ENCODE measurements at places on chromosomes 6 and 20. TPM values are rescaled to one million over a fixed set of nuclear protein-coding genes. Genes with fewer than 3 reads are reported as not detected.

GRCh38 chr6:20719980-20720379 is 185.7 kb downstream of the CDKAL1 start:
- no peak for DNase-seq
- H3K27ac ChIP-seq, result no peak overlapping the region
- H3K4me1 ChIP-seq, result no peaks in the 10 kb centered on the region
- no peaks in the 10 kb centered on the region for H3K27me3 ChIP-seq

DNA sequence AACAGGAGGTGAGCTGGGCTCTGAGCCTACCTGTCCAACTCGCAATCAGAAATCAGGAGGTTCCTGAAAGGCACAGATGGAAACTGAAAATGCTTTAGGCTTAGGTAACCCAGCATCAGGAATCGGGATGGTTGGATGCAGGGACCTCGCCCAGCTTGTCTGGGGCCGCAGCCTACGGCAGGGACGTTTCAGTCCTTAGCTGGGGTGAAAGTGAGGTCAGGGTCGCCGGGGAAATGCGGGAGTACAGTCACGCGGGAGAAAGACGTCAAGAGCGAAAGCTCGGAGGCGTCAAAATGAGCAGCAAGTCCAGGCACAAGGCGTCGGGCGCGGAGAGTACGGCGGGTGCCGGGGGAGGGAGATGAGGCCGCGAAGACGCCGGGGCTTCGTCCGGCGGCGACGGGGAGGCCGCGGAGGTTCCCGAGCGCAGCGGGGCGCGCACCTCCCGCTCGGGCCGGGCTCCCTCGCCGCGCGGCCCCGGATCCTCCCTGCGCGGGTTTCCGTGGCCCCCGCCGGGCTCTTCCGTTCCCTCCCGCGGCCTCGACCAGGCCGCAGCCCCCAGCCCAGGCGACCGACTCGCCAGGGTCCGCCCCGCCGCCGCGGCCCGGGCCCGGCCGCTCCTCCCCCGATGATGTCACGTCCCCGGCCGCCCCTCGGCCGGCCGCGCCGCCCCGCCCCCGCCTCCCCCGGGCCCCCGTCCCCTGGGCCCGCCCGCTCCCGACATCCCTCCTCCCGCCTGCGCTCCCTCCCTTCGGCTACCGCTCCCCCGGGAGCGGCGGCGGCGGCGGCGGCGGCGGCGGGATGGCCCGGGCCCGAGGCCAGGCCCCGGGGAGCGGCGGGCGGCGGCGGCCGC is at the start of gene EBF4:
TSS of gene EBF4 (plus strand) at position 745 of the 850 bp plus-strand sequence. CDS start 866 bp downstream, outside the sequence.
- H3K4me3 ChIP-seq, result peak within 1 kb of the TSS; percentile 31
- no peaks in the 10 kb centered on the region for H3K36me3 ChIP-seq
- DNase-seq, result peak; percentile 34
- no peaks in the 10 kb centered on the region for H3K4me1 ChIP-seq

- no peak overlapping the region for H3K4me3 ChIP-seq
- H3K27ac ChIP-seq, result no peak overlapping the region
- H3K36me3 ChIP-seq, result peaks cover 5% of the 10 kb centered on the region
- no peaks in the 10 kb centered on the region for H3K27me3 ChIP-seq
Observed at GRCh38 chr6:154848580-154848979, 115.4 kb downstream of the SCAF8 start.

GRCh38 chr6:157644043-157644810 is 178.8 kb upstream of the SNX9 start:
- DNase-seq, result peak; percentile 11
- H3K27me3 ChIP-seq, result no peaks in the 10 kb centered on the region
- H3K4me3 ChIP-seq, result no peak overlapping the region
- H3K27ac ChIP-seq, result no peak overlapping the region
- H3K36me3 ChIP-seq, result peaks cover 26% of the 10 kb centered on the region

GRCh38 chr20:34951652-34952051 is 4.0 kb downstream of the GSS start:
- H3K4me3 ChIP-seq, result no peak overlapping the region
- H3K4me1 ChIP-seq, result peaks cover 15% of the 10 kb centered on the region
- H3K27ac ChIP-seq, result no peak overlapping the region
- no peak for DNase-seq
- H3K36me3 ChIP-seq, result no peaks in the 10 kb centered on the region

DNA sequence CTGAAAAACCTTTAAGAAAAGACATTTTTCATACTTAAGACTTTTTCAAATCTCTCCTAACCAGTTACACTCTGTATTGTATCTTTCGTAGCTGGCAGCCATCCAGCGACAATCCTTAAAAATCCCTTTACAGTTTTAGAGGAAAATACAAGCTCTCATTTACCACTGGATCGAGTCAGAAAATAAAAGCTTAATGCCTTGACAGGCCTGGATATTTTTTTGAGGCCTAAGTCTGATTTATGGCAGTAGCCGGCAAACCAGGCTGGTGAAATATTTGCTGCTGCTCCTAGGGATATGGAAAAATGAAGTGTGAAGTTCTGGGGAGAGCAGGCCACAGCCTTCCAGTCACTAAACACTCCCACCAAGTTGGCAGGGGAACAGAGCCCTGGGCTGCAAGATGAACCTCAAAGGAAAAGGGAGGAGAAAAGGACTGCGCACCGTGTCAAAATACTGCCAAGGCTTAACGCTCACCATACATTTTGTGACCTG is 213.0 kb upstream of the SUPT3H start:
- H3K4me1 ChIP-seq, result peaks cover 8% of the 10 kb centered on the region
- H3K36me3 ChIP-seq, result no peaks in the 10 kb centered on the region
- no peak overlapping the region for H3K27ac ChIP-seq
- no peak overlapping the region for H3K4me3 ChIP-seq
- no peak for DNase-seq

GRCh38 chr6:130520801-130521200 is 155.0 kb downstream of the TMEM200A start:
- no peak for DNase-seq
- H3K4me3 ChIP-seq, result no peak overlapping the region
- H3K27me3 ChIP-seq, result no peaks in the 10 kb centered on the region
- H3K27ac ChIP-seq, result no peak overlapping the region

DNA sequence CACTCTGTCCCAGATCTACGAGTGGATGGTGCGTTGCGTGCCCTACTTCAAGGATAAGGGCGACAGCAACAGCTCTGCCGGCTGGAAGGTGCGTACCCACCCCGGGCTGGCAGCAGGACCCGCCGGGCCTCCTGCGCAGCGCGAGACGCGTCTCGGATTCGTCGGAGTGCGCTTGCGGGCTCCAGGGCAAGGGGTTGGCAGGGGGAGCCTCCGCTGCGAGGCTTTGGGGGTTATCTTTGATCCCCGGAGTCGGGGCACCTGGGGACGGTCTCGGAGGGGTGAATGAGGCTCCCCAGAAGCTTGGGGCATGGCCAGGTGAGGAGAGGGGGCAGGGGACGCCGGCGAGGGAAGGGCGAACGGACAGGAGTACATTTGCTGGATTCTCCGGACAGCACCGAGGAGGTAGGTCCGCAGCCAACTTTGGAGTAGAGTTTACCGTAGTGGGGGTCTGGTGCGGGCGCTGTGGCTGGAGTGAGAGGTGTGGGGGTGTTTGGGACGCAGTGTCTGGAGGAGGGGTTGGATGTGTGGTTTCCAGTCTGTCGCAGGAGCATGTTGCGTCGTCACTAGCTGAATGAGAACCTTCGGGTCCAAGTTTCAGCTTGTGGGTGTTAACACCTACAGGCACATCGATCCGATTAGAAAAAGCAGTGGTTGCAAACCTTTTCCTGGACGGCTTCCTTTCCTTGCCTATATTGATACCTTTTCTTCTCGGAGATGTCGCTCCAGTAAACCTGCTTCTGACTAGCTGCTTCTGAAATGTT is 1.2 kb downstream of the FOXO3 start:
- H3K36me3 ChIP-seq, result peaks cover 5% of the 10 kb centered on the region
- H3K4me3 ChIP-seq, result peak overlapping the region; percentile 89
- no peaks in the 10 kb centered on the region for H3K27me3 ChIP-seq
- peak overlapping the region; percentile 82 for H3K27ac ChIP-seq
- peak; percentile 79 for DNase-seq

HTR1E gene
- 0.07 TPM for polyA plus RNA-seq

TMEM74B gene
- polyA plus RNA-seq, result 58.5 TPM

GPSM3 gene
- 14.3 TPM for polyA plus RNA-seq

FAM83D gene
- 7.8 TPM for polyA plus RNA-seq
